Cardiac fibroblast (primary cell): ENCODE measurements at places on chromosomes 2 and 18.

- no peak for DNase-seq
Measured at GRCh38 chr2:160022162-160022561, 40.3 kb downstream of the PLA2R1 start.

- DNase-seq: no peak
Measured at GRCh38 chr2:225465827-225466226, 66.3 kb downstream of the NYAP2 start.

DNA sequence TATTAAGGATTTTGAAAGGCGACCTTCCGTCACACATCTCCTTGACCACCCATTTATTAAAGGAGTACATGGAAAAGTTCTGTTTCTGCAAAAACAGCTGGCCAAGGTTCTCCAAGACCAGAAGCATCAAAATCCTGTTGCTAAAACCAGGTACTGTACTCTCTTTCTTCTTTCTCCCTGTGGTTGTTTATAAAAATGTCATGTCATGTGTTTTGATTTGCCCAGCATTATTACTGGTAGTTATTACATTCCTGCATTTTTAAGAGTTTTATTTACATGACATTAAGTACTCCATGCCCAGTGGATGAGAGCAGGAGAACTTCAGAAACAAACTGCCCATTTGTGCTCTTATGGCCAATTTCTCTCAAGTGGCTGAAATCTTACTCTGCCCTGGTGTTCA is 191.3 kb downstream of the MYO3B start:
- no peak for DNase-seq

DNA sequence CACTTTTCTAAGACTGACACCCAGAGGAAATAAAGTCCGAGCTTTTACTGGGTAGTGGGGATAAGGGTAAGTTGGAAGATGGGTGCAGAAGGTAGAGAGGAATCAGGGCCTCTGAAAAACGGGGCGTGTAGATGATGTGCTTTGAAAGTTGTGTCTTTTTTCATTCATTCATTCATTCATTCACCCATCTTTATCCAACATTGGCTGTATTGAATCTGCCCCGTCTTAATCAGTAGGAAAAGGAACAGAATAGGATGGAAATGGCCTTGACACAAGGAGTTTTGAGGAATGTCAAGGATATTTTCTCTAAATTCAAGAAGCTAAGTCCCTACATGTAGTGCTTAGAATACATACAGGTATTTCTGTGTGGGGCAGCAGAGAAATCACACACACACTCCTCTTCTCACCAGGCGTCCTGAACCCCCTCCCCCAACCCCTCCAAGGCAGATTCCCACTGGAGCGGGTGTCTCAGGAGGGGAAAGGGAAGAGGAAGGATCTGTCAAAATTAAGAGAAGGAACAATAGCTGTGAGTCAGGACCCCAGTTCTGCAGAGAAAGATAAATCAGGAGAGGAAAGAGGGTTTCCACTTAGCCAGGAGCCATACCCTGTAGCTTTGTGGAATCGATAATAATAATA is 13.9 kb downstream of the DYSF start:
- DNase-seq: no peak

DNA sequence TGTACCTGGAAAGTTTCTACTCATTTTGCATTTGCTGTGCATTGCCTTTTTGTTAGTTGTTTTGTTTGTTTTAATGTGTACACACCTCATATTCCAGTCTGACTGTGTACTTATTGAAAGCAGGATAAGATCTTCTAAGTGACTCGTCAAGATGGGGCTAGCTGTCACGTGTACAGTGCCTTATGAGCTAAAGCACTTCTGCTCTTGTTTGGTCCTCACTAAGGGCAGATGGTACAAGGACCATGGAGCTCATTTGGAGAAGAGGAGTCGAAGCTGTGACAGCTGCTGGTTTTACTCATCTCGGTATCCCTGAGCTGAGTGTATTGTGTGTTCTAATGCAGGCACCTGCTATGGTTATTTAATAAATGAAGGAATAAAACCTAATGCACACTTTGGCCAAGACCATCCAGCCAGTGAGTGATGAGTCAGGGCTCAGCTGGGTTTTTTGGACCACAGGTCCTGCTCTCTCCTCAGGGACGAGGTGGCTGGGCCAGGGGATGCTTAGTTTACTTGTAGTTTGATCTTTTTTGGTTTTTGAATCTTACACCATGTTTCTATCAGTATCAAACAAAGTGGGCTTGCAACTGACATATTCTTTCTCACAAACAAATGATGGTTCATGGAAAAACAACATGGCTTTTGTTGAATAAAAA is 152.5 kb upstream of the APCDD1 start:
- DNase-seq: no peak
